ENCODE measurements at places on chromosomes 3 and 15.
A peak's percentile ranks its signal among the peaks of the same experiment; 100 is the strongest.

- DNase-seq = no peak
Observed at GRCh38 chr3:156964577-156964976, 138.4 kb downstream of the LEKR1 start.

- no peak for DNase-seq
Observed at GRCh38 chr15:73273181-73274002, 95.4 kb downstream of the HCN4 start.

DNA sequence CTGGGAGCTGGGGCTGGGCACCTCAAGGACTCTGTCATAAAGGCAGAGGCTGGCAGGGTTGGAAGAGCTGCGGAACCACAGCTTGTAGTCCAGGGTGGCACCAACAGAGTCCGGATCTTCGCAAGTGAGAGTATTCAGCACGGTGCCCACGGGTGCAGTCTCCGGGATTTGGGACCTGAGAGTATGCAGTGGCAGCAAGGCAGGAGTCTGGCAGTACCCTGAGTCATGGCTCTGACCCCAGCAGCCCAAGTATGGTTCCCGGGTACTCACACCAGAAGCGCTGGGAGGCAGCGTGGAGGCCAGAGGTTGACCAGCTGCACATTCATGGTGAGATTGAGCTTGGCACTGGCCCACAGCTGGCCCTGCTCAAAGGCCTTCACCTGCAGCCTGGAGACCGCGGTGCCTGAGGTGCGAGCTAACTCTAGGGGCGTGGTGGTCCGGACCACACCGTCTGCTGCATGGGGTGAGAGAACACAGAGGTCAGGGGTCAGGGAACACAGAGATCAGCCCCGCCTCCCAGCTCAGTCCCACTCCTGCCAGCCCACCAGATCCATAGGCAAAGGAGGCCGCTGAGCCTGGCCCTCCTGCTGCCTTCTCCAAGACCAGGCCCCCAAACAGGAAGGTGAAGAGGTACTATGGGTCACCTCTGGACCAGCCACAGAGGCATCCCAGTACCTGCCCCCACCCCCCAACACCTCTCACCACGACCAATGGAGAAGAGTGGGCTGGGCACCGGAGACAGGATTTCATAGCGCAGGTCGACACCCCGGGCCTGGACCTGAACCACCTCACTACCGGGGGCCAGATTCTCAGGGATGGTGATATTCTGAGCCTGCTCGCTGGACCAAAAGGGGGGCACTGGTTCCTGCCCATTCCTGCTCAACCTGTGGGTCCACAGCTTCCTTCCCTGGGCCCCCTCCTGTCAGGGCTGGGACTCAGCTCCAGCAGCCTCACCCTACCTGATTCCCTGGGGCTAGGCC, 4.5 kb downstream of the CDHR4 start:
- no peak for DNase-seq

- no peak for DNase-seq
Observed at GRCh38 chr15:75195766-75196241, 5.9 kb upstream of the C15orf39 start.

DNA sequence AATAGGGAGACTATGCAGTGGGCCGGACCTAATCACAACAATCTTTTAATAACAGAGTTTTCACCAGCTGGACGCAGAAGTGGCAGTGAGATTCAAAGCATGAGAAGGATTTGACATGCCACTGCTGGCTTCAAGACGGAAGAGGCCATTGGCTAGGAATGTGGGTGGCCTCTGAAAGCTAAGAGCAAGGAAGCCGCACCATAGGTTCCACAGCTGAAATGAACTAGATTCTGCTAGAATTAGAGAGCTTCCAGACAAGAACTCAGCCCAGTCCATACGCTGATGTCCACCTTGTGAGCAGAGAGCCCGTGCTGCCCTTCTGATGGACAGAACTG, 6.9 kb upstream of the NCBP2 start:
- DNase-seq = no peak

- no peak for DNase-seq
Observed at GRCh38 chr3:107013641-107014040, 363.6 kb upstream of the CCDC54 start.

DNA sequence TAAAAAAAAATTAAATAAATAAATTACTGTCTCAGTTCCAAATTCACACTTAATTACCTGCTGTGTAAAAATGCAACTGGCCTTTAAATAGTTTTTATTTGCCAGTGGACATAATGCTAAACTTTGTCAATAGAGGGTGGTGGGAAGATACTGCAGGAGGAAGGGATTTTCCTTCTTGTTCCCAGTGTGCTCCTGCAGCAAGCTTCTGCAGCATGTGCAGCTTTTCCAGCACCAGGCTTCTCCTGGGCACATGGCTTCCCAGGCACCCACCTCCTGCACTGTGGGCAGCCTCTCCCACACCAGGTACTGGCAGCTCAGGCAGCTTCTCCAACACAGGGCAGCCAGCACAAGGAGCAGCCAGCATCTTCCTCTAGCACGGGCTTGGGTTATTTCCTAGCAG, 29.6 kb upstream of the BBX start:
- no peak for DNase-seq

DNA sequence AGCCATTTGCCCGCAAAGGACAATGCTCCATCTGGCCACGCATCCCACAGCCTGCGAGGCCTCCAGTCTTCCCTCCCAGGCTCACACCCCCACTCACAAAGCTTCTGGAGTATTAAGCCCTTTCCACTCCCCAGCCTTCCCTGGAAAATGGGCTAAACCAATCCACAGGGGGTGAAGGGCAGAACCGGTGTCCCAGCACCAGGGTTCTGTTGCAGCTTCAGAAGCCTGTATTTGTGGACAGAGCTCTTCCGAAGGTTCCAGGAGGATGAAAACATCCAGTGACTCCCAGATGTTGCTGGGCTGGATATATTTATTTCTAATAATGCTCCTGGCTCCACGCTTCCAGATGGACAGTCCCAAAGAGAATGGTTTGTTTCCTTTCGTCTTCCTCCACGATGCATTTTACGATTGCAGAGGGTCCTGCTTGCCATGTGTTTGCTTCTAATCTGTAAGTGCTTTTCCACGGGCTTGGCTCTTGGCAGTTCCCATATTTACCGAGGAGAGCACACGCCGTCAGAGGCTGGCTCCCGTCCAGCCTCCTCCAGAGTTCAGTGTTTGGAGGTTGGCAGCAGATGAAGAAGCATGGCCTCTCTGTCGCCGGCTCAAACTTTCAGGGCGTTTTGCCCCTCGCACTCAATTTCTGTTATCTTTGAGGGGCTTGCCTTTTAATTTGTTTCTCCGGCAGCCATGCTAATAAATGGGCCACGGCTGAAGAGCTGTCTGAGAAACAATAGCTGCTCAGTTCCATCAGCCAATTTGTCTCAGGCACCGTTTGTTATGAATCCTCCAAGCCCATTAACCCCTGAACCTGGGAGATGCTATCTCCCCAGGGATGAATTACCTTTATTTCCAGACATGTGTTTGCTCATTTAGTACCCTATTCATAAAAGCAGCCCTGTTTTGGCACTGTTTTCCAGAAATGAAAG, 367.9 kb upstream of the PROK2 start:
- DNase-seq = no peak

DNA sequence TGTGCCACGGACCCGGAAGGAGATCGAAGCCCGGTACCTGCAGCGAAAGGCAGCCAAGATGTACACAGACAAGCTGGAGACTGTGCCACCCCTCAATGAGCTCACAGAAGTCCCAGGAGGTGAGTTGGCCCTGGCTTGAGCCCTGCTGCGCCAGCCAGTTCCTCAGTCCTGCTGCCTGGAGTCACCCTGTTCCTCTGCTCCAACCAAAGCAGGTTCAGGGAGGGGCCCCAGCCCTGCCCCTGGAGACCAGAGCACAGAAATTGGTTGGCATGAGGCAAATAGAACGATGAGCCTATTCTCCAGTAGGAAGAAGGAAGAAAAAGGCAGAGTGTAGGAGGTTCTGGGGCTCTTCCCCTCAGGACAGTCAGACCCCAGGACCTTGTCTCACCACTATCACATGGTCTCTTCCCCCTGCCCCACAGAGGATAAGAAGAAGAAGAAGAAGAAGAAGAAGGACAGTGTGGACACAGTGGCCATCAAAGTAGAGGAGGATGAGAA, 8.0 kb downstream of the TMIE start:
- no peak for DNase-seq

- peak; percentile 38 for DNase-seq
Observed at GRCh38 chr3:195270079-195270816, 711 bp downstream of the XXYLT1 start.

DNA sequence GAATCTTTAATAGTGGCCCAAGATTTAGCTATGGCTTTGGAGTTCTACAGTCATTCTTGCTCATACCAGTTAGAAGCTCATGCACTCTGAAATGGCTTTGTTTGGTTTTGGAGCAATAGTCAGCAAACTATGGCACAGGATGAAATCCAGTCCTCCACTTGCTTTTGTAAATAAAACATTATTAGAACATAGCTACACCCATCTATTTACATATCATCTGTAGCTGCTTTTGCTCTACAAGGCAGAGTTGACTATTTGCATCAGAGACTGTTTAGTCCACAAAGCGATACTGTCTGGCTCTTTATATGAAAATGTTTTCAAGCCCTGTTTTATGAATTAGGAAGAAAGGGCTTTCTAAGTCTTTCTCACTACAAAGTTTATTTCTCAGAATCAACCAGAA, 716.9 kb downstream of the AGBL1 start:
- no peak for DNase-seq

DNA sequence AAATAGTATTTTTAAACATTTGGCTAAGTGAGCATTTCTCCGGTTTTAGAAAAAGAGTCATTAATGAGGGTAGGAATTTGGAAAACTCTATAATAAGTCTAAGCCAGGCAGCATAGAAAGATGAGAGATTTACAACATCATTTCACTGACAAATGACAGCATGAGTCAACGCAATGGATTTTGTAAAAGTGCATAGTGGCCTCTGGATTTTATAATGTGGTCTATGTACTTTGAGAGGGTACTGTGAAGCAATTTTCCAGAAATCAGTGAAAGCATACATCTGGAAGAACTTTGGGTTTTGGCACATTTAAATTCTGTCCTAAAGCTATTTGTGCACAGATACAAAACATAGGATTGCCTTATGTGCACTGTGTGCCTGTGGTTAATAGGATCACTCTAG, 130.8 kb upstream of the CCNL1 start:
- DNase-seq = no peak
